ENCODE measurements at places on chromosomes 4 and X.

GRCh38 chrX:65509400-65509799 lies 25.2 kb downstream of the LAS1L start:
- no peak for DNase-seq

- DNase-seq: no peak
Measured at GRCh38 chr4:98921292-98921691, 7.6 kb downstream of the EIF4E start.

GRCh38 chr4:1192493-1193205 lies 20.3 kb upstream of the SPON2 start:
- DNase-seq: no peak

GRCh38 chrX:115378471-115378870 lies 89.0 kb downstream of the LUZP4 start:
- DNase-seq: no peak

DNA sequence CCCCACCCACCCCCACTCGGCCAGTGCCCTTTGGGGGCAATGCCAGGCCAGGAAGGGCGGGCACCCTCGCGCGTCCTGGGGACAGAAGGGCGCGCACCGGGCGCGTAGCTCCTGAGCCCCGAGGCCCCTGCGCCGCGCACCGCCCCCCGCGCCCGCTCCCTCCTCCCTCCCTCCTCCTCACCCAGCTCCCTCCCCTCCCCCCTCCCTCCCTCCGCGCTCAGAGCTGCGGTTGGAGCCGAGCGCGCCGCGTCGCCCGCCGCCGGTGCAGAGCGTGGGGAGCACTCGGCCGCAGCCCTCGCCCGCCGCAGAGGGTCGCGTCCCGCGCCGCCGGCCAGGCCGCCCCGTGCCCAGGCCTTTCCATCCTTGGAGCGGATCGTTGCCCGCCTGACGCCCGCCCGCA lies at the start of gene ATP2B3:
TSS of gene ATP2B3 (plus strand) at position 220 of the 400 bp plus-strand sequence. CDS start 18,606 bp downstream, outside the sequence.
- DNase-seq: no peak

- no peak for DNase-seq
Measured at GRCh38 chr4:140213749-140214148, 59.8 kb upstream of the MAML3 start.

DNA sequence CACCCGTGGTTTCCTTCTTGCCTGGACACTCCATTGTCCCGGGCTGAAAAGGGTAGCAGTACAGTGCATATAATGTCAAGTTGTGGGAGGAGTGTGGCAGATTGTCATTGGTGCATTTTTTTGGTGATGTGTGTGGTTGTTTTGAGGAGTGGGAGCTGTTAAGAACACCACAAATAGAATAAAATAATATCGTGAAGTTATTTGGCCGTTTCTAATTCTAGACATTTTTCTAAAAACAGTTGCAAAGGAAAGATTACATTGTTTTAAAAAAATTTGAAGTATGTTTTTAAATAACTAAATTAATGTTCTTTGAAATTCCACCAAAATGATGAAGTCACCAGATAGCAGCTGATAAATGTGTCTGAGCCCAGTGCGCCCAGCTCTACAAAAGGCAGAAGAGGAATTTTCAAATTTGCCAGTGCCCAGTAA lies 1.3 kb downstream of the PKD2 start:
- DNase-seq: no peak

All from stimulated activated CD4-positive, alpha-beta T cell treated with anti-CD3 and anti-CD28 coated beads, Interleukin-1b, Interleukin-23, amount 100 ng/mL, for 48 hours (primary cell).